GM12892 (cell line): ENCODE measurements at places on chromosomes 3 and 15.
A peak's percentile ranks its signal among the peaks of the same experiment; 100 is the strongest.

DNA sequence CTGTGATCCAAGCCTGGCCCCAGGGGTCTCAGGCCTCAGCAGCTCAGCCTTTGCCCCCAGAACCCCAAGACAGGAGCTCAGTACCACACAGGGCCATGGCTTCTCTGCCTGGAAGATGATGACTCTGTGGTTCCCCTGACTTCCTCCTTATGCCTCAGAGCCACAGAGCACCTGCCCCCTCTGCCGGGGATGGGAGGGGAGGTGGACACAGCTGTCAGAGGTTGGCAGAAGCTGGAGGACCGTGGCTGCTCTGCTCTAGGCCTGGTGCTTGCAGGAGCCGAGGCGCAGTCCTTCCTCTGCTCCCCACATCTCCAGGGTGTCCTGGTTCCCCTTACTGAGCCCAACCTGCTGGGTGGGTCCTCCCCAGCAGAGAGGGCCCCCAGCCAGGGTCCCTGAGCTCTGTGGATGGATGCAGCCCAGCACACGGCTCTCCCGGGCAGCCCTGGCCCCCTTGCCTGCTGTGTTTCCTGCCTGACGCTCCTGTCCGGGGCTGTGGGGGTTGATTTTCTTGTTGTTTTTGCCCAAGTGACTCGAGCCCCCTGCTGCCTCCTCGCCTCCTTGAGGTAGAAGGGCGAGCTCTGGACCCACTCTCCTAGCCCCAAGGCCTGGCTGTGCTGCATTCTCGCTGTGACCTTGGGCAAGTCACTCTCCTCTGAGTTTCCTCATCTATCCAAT, 36.6 kb downstream of the PSTPIP1 start:
- peak; percentile 58 for DNase-seq

GRCh38 chr3:126355777-126356372, 1.3 kb downstream of the KLF15 start:
- DNase-seq: peak; percentile 37

GRCh38 chr15:36878684-36879262, 221.6 kb downstream of the MEIS2 start:
- no peak for DNase-seq

GRCh38 chr3:54056521-54056920, 65.8 kb upstream of the CACNA2D3 start:
- no peak for DNase-seq

DNA sequence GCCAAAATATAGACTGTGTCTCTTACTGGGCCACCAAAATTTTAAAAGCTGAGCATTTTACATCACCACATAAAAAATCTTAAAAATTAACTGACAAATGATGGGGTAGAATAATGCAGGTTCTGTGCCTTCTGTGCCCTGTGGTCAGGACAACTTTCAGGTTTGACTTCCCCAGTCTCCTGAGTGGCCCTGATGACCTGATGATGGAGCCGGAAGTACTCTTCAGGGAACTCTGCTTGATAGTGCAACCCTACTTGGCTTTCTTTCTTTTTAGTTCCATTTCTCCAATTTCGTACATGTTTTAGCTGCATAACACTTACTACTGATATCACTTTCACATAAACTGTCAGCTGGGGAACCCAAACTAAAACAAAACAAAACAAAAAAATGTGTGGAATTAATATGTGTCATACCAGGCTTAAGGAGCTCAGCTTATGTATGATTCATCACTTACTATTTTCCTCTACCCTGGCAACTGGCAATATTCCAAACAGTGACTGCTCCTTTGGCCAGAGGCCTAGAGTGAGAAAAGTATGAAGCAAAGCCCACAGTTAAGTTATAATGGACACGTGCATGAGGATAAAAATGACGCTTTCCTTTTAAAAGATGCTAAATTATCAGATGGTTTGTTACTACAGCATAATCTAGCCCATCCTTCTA, 194.3 kb downstream of the BCHE start:
- no peak for DNase-seq

GRCh38 chr15:85976986-85977385, 102.7 kb upstream of the AGBL1 start:
- no peak for DNase-seq

DNA sequence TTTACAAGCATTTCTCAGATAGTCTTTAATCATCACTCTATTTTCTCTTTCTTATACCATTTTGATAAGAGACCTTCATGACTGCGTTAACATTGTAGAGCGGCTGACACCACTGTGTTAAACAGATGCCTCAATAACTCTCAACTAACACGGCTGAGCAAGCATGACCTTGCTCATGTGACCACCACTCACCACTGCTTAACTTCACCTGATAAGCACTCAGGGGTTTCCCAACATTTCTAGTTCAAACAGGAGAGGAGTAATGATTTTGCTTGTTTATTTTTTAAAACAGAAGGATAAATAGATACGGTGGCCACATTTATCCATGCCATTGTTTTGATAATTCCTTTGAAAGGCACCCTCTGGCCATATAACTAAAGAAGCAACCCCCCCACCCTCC, 37.7 kb upstream of the TMEM45A start:
- DNase-seq: no peak

GRCh38 chr15:53834214-53834613, 74.8 kb upstream of the WDR72 start:
- DNase-seq: no peak

DNA sequence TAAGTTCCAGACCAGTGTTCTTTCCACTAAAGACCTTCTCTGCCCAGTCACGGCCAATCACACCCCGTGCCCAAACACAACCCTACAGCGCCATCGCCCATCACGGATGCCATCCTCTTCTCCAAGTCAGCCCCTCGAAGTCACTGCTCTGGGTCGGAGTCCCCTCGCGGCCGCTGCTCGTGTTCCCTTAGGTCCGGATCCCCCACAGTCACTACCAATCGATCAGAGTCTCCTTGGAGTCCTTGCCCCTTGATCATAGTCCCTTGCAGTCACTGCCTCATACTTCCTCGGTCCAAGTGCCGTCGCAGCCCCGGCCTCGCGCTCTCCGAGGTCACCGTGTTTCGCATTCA, 461 bp downstream of the PCYT1A start:
- no peak for DNase-seq

DNA sequence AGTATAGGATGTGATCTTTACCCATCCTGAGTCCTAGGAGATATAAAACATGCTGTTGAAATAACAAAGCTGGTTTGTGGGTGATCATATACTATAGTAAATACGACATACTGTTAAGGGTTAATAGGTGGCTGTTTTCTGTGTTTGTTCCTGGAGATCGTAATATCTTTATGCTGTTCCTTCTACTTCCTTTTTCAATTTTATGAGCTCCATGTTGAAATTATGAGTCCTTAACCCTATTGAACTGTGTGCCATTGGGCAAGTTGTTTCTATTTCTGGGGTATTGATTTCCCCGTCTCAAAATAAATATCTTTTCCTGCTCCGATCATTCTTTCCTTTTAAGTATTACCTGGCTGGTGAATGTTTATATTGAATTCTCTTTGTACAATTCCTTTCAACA, 115.1 kb downstream of the LPP start:
- DNase-seq: no peak

- DNase-seq: no peak
Measured at GRCh38 chr15:63181648-63182047, 7.8 kb upstream of the RAB8B start.

DNA sequence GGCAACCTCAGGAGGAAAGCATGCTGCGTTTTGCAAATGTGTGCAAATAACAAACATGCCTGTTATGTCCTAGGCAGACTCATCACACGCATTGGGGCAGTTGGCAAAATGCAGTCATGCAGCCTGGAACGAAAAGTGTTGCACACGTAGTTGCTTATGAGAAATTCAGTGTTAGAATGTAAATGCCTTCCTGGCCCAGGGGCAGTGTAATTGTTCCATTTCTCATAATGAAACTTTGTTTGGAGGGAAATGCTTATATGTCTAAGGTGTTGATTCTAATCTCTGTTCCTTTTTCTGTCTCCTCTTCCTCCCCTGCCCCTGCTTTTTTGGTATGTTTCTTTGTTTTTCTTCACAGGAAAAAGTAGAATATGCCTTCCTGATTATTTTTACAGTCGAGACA, 156.0 kb downstream of the CACNA1D start:
- DNase-seq: peak; percentile 25

DNA sequence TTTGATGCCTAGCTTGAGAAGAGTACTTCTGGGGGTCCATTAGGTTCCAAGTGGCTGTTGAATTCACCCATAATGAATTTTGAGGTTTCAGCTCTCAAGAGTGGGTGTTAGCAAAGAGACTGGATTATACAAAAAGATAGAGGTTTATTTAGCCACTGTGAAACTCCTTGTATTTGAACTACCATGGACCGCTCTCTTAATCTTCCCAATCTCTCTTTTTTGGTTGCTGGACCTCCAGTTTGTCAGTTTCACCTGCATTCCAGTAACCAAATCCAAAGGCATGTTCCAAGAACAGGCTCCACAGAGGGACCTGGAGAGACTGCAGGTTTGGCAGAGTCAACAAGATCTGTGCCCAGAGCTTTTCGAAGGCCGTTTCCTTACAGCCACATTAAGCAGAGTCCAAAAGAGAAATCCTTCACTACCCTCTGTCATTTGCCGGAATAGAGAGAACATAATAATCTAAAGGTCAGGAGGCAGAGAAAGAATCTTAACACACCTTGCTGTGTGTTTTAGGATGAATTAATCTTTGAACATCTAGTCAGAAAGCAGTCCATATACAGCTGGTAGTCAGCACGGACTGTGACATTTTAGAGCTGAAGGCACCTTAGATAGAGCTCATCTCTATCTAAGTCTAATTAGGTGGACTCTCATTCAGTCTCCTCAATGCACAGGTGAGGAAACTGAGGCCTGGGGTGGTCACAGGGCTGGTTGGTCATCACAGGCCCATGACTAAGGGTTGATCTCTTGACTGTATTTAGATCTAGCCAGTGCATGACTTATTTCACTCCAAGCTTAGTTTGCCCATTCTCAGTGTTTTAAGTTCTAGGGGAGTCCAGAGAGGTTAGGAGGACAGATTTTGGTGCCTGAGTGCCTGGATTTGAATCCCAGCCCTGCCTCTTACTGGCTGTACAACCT, 1.3 kb downstream of the ABHD2 start:
- DNase-seq: no peak

DNA sequence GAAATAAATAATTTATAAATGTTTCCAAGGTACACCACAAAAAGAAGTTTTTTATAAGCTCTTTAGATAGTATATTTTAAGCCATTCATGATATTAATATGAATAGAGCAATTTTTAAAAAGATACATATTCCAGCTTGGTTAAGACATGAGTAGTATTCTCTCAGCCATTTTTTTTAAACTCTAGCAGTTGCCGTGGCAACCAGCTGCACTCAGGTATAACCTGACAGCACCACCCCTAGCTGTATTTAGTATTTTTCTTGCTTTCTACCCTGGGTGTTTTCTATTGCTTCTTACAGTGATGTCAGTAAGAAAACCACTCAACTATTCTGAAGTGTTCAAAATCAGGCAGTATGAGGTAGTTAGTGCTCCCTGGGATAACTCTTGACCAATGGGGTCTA, 496.3 kb upstream of the CNTN3 start:
- DNase-seq: no peak
